CD8-positive, alpha-beta memory T cell (primary cell): ENCODE measurements at places on chromosomes 12 and 14.

- DNase-seq: no peak
Measured at GRCh38 chr12:69106482-69107118, 132.8 kb upstream of the CPSF6 start.

- no peak for DNase-seq
Measured at GRCh38 chr14:73696466-73697400, 17.5 kb downstream of the PNMA1 start.

DNA sequence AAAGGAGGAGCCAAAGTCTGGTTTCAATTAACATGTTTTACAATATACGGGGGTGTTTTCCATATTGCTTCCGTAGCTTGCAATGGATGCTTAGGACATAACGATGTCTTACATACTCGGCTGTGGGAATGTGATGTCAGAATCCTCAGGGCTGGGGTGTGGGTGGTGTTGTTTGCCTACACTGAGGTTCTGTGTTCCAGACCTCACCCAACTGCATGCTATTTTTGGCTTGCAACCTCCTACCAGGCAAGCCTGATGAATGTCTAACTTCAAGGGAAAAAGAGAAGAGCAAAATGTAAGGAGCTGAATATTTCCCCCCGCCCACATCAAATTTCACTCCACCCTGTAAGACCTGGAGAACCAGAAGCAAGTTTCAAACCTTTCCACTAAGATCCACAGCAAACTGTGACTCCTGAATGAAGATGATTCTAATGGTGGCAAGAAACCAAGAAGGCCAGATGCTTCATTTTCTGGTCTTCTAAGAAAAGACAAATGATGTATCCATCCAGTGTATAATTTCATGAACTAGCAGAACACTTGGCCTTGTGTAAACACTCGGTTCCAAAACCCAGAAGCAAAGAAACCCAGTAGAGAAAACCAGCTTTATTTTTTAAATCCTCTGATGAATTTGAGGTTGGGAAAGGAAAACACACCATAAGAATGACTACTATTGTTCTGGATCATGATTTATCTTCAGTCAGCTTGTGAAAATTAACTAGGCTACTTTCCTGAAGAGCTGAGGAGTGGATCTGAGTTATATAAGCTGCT lies 227.9 kb downstream of the DACT1 start:
- no peak for DNase-seq

DNA sequence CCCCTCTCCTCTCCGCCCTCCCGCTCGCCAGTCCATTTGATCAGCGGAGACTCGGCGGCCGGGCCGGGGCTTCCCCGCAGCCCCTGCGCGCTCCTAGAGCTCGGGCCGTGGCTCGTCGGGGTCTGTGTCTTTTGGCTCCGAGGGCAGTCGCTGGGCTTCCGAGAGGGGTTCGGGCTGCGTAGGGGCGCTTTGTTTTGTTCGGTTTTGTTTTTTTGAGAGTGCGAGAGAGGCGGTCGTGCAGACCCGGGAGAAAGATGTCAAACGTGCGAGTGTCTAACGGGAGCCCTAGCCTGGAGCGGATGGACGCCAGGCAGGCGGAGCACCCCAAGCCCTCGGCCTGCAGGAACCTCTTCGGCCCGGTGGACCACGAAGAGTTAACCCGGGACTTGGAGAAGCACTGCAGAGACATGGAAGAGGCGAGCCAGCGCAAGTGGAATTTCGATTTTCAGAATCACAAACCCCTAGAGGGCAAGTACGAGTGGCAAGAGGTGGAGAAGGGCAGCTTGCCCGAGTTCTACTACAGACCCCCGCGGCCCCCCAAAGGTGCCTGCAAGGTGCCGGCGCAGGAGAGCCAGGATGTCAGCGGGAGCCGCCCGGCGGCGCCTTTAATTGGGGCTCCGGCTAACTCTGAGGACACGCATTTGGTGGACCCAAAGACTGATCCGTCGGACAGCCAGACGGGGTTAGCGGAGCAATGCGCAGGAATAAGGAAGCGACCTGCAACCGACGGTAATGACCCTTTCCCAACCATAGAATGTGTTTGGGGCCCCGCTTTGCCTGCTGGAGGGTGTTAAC lies 615 bp downstream of the CDKN1B start:
- no peak for DNase-seq

GRCh38 chr12:49552899-49553298 lies 14.1 kb downstream of the KCNH3 start:
- no peak for DNase-seq

DNA sequence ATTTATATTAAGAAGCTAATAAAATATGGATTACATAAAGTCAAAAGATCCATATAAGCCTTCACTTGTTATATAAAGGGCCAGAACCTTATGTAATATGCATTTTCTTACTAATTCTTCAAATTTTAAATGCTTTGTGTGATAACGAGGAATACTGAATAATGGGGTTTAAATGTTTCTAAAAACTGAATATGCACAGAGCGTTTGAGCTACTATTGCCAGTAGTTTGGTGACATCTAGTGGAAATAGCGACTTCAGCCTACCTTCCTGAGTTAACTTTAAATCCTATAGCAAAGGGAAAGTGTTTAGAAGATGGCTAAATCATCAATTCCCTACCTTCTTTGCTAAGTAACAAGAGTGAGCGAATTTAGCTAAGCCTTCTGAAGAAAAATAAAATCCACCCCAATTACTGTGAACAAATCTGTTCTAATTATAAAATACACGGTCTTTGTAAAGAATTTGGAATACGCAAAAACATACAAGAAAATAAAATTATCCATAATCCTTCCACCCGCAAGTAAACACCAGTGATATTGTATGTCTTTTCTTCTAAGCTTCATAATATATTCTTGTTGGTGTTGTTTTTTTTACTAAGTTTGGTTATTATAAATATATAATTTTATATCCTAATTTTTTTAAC lies 115.5 kb upstream of the G2E3 start:
- DNase-seq: no peak

DNA sequence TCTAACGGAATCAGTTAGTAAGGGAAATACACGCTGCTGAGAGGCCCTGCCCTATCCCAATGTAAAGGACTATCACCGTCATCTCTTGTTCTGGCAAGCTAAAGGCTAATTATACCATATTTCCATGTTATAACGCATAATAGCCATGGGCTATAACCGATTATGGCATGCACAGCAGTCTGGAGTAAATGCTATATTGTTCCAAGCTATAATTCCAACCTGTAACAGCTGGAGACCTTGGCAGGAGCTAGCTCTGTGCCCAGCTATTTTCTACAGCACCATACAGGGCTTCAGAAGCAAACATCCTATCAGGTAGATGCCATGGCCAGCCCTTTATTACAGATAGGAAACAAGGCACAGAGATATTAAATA lies 26.3 kb downstream of the SYNE3 start:
- no peak for DNase-seq

DNA sequence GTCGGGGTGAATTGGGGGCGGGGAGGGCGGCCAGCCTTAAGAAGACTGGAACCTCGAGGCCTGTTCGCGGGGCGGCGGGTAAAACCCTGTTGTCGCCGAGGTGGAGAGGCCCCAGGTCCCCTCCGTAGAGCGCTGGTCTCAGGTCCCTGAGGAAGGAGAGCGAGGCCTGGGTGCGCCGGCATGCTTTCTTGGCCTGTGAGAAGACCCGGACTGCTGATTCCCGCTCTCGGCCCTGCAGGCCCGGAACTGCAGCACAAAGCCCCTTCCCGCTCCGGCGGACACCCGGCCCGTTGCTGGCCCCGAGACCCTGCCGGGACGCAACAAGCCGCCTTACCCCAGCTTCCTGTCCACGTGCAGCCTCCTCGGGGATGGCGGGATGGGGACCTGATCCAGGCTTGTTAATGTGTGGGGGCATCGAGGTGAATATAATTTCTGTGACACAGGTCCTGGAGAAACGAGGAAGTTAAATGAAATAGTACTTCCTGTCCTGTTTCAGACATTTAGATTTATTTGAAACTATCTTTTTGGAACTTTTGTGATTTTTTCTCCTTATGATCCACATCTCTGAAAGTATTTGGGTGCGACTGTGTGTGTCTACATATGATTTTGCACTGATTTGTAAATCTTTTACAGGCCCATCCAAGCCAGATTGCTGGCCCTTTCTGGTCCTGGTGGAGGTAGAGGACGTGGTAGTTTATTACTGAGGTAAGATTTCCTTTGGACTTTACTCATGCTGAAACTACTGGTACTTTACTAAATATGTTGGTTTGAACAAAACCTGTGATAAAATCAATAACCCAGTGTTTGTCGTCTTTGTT lies 600 bp downstream of the PNN start:
- DNase-seq: no peak

DNA sequence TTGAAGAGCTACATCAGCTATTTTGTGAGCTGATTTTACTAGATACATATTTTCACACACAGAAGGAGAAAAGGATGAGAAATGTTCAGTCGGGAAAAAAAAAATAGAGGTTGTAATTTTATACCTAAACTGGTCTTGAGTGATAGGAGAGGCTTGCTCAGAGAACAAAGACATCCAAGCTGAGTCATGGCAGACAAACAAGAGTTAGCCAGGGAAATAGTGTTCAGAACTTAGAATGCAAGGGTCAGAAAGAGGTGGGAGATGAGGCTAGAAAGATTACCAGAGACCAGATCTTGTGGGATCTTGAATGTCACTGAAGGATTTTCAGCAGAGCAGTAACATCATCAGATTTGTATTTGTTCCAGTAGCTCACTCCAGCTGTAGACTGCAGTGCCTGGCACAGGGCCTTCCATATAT lies 121.9 kb upstream of the ATF1 start:
- DNase-seq: no peak

DNA sequence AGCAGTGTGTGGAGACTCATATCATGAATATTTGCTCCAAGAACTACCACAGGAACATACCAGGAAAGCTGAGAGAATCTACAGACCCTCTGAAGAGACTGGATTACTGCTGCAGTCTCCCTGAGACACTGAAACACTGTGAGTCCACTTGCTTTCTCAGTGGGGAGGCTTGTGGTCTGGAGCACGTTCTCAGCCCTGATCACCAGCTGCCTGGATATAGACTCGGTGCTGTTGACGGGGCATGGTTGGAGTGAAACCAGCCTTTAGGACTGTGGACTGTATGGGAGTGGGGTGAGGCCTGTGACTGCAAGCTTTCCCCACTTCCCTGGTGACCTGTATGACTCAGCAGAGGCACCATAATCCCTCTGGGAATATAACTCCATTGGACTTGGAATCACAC lies 525.8 kb upstream of the FBXO33 start:
- DNase-seq: no peak

DNA sequence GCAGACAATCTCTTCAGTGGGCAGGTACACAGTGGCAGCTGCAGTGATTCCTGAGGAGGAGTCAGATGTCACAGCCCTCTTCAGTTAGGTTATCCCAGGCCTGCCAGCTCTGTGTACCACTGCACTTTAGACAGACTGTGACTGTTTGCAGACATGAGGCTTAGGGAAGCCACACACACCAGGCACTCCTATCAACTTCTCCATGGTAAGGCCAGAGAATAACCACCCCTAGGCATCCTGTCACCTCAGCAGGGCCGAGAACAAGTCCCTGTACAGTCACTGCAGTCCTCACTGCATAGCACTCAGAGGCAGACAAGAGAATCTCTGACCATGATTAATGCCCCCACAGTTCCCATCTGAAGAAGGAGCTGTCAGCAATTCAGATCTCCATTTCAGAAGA lies 296.5 kb downstream of the GALC start:
- DNase-seq: no peak

DNA sequence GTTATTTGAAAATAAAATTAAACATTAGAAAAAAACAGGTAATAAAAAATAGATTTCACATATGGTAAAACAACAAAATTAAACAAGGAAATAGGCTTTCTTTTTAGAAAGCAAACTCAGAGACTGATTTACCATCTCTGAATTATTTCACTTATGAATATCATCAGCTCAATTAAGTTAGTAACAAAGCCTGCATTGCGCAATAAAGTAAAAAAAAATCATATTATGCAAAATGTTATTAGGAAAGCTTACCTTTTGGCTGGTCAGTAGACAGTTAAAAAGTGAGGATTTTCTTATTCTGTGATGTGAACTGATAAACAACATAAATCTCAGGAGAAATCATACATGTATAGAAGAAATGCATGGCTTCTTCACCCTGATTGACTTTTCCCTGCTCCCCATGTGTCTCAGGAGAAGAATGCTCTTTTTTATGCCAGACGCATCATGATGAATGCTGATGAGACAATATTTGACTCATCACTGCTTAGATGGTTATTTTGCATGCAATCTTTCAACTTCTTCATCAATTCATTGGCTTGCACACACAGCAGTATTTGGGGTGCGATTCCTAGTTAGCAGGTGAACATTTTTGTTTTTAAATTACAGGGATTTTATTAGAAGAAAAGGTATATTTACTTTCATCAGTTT lies 124.5 kb upstream of the USP15 start:
- no peak for DNase-seq

GRCh38 chr12:9039397-9039977 lies 50.1 kb downstream of the KLRG1 start:
- DNase-seq: no peak

DNA sequence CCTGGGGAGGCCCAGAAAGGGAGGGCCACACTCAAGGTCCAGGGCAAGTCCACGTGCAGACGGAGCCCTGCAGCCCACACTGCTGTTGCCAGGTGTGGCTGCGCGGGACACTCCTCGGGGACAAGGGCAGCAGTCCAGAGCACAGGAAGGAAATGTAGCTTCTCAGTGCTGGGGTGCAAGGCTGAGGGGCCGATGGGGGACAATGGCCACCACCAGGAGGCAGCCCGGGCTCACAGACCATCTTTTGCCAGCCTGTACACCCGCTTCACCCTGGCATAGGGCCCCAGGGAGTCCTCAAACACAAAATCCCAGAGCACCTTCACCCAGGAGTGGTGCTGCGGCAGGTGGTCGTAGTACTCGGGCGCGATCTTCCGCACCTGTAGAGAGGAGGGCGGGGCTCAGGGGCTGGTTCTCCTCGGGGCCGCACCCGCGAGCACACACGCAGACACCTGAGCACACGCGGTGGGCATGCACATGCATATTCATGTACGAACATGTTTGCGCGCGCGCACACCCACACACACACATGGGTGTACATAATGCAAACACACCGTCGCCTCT lies 12.8 kb downstream of the DEGS2 start:
- no peak for DNase-seq

DNA sequence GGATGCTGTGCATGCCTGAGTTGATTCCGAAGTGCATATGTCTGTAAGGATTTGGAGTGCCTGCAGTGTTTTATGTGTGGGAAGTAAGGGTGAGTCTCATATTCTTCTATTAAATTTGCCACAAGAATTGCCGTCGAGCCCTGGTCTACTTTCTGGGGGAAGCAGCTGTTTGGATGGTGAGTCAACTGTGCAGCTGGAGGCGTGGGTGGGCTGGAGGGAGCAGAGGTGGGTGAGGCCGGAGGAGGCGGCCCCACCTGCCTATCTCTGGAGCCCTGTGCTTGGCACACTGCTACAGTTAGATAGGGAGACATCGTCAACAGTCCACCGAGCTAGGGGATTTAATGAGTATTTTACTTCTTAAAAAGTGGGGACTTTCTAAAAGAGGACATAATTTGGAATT lies 9.7 kb downstream of the GLRX5 start:
- no peak for DNase-seq

GRCh38 chr12:91144053-91144452 lies 32.8 kb upstream of the LUM start:
- DNase-seq: no peak

GRCh38 chr14:24335461-24336171 lies 745 bp upstream of the ADCY4 start:
- no peak for DNase-seq

GRCh38 chr12:102095677-102096263 lies 24.1 kb downstream of the NUP37 start:
- no peak for DNase-seq
